ENCODE measurements at places on chromosomes 5 and 9.

DNA sequence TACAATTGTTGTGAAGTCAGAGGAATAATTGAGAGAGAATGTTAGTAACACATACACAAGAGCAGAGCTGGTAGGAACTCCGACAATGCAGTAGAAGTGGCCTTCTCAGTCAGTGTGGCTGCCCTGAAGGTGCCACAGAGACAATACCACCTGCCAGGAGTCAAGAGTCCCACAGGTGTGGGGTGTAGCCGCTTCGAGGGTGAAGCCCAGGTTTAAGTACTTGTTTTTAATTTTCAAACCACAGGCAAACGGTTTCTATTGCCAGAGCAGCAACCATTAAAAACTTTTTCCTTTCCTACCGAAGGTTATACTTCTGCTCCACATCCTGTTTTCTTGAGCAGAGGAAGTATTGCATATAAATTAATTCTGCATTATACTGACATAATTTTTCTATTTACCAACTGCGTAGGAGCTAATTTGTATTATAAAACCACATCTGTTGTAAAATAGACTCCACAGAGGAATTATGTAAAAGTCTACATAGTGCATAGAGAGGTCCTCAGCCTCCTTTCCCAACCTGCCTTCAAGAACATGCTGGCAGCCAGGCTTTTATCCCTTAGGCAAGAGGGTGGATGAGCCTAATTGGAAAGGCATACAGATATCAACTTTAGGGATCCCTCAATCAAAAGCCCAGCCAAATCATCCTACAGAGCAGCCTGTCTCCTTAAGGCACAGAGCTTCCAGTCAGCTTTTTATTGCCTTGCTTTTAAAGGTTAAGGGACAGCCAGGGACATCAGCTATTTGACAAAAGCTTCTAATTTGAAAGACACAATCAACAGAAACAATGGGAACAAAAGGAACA, 12.9 kb upstream of the ACTBL2 start:
- DNase-seq: no peak

- no peak for DNase-seq
These were observed 224.8 kb downstream of the CETN3 start for GRCh38 chr5:90184764-90185163.

DNA sequence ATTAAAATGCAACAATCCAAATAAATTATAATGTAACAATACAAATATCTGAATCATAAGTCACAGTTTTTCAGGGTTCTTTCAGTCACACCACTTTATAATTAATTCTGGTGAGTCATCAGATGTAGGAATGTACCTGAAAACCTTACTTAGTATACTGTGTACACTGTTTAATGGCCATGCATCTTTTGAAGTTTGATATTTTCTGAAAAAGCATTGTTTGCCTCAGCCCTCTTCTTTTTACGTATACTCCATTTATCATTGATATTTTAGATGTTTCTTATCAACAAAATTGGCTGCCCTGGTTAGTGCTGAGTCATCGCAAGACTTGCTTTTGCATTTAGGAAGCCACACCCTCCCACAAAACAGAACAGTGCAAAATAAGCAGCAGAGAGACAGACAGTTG, 218.6 kb downstream of the PJA2 start:
- peak; percentile 56 for DNase-seq

DNA sequence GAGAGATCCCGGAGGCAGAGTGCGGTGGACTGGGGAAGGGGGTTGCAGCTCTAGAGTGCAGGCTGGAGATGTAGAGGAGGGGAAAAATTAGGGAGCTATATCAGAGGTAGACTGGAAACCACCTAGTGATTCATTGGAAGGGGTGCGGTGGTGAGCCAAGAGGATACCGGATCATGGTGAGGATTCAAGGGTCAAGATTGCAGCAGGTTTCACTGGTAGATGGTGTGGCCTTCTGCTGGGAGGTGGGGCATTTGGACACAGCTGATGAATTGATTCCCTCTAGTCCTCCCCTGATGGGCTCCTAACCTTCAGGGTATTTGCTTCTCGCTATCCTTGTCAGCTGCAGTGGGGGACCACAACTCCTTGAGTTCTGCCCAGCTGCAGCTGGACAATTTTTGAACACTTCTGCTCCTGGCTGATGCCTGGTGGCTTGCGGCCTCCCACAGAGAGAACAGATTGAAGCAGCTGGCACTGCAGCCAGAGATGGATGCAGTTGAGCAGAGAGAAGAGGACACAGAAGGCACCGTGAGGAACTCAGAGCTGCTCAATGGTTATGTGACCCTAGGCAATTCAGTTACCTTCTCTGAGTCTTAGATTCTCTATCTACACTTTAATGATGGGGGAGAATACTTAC, 134.4 kb upstream of the ABCA1 start:
- DNase-seq: no peak

GRCh38 chr5:2917093-2917492, 165.6 kb upstream of the IRX2 start:
- no peak for DNase-seq

DNA sequence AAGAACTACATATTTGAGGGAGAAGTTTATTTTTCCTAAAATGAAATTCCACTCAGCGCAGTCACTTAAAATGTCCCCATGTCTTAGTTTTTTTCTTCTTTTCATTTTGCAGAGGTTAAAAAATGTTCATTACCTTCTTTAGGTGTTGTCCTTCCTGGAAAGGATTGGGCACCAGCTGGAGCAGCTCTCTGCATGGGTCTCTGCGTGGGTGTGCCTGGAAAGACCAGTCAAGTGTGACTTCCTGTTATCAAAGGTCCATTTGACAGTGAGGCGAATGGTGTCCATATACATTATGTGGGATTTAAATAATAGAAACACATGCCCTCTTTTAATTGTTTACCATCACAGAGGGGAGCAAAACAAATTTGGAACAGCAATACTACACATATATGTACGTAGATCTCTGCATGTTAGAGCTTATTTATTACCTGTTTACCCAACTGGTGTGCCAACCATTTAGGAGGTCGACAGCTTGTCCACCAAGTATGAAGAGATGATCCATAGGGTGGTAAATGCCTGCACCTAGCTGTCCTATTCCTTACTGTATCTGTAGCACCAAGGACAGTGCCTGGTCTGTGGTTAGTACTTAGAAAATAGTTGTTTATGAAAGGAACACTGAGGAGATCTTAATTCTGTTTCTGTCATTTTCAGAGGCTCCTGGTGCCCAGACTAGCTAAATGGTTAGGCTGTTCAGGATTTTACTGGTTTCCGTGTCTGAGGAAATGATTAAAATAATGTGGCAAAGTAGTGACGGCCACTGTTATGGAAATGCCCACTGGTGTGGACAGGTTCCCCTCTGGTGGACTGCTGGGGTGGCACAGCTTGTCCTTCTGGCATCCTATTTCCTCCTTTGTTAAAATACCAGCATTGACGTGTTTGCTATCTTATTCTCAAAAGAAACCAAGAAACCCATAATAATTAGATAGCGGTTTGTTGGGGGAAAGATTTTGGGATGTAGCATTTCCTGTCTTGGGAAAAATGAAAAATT, 200.4 kb downstream of the MAST4 start:
- DNase-seq: no peak

DNA sequence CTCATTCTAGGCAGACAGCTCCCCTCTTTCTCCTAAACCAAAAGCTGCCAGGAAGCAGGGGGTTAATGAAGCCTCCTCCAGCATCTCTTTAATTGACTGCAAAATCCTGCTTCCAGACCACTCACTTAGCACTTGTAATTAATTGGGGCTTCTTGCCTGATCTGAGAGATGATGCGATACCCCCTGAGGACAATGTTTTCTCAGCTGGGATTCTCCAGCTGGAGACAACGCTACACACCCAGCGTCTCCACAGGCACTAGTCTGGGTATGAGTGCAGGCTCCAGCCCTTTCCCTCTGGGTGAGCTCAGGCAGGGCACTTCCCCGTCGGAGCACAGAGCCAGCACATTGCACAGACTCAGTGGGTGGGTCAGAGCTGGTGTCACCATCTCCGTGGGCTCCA, 16.1 kb downstream of the CPLX2 start:
- no peak for DNase-seq

GRCh38 chr9:79353856-79354520, 217.8 kb upstream of the TLE4 start:
- peak; percentile 71 for DNase-seq

DNA sequence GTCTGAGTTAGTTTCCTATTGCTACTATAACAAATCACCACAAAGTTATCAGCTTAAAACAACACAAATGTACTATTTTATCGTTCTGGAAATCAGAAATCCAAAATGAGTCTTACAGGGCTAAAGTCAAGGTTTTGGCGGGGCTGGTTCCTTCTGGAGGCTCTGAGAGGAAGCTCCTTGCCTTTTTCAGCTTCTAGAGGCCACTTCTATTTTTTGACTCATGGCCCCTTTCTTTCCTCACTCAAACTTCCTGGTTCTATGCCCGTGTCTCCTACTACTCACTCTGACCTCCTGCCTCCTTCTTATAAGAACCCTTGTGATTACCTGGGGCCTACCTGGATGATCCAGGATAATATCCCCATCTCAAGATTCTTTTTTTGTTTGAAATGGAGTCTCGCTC, 48.2 kb downstream of the GABBR2 start:
- no peak for DNase-seq

DNA sequence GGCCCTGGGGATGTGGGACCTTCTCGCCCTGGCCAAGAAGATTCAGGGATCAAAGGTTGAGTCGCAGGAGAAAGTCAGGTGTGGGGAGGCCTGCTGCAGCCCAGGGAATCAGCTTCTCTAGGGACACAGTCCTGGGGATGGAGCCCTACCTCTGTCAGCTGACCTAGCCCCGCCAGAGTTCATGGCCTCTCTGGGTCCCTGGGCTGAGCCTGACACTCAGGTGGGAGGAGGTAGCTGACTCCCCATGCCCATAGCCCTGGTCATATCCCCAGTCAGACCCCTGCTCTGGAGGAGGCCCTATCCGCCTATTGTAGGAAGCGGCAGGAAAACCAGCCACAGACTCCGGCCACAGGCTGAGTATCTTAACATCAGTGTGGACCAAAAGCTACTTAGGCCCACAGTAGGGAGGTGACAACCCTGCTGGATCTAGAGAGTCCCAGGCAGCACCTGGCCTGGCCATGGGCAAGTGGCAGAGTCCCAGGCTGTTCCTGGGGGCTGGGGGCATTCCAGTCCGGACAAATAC, 15.0 kb upstream of the MRNIP start:
- DNase-seq: no peak

DNA sequence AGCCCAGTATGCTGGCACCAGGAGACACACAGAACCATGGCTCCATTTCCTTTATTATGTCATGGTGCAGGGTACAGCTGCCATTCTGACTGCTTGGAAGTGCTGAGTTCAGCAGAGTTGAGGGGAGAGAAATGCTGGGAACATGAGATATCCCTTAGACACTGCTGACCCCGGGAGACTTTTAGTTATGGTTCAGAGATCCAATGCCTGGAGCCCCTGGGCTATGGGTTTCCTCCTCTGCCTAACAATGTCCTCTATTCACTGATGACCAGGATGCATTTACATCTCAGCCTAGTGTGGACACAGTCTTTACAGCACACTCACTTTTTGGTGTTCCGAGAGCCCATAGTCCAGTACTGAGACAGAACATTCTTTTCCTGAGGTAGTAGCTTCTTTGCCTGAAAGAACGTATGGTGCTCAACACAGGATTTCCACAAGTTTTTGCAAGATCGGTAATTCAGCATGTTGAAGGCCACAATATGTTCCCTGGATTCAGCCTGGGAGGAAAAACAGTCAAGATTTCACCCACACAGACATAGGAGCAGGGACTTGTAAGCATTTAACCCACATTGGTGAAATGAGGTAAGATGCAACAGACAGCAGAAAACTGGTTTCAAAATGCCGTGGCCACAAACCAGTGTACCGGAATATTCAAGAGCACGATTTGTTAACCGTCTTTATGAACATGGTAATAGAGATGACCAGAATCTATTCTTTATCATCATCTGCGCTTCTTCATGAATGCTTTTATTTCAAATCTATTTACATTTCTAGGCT, 71.3 kb downstream of the PTPN3 start:
- no peak for DNase-seq

DNA sequence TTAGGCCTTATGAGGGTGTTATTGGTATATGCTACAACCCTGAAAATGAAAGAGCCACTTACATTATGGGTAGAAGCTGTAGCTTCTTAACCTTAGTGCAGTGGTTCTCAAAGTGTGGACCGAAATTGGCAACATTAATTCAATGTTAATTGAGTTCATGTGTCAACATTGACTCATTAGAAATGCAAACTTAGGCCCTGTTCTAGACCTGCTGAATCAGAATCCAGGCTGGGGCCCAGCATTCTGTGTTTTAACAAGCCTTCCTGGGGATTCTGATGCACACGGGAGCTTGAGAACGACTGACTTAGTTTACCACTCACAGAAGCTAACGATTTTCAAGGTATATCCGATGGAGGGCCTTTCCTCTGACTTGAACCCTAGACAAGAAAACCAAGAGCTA, 7.3 kb downstream of the VLDLR start:
- DNase-seq: no peak

- no peak for DNase-seq
These were observed 45.9 kb upstream of the C5orf58 start for GRCh38 chr5:170186856-170187255.

GRCh38 chr5:33273985-33274384, 166.8 kb upstream of the TARS1 start:
- no peak for DNase-seq

- DNase-seq: no peak
These were observed 81.6 kb upstream of the HAND1 start for GRCh38 chr5:154559398-154560276.

- DNase-seq: no peak
These were observed 53.1 kb upstream of the TGFBR1 start for GRCh38 chr9:99051851-99052250.

GRCh38 chr5:37850226-37850865, 10.5 kb upstream of the GDNF start:
- DNase-seq: peak; percentile 32

All from NCI-H226 (cell line).